ENCODE measurements at places on chromosomes 12 and 14.

DNA sequence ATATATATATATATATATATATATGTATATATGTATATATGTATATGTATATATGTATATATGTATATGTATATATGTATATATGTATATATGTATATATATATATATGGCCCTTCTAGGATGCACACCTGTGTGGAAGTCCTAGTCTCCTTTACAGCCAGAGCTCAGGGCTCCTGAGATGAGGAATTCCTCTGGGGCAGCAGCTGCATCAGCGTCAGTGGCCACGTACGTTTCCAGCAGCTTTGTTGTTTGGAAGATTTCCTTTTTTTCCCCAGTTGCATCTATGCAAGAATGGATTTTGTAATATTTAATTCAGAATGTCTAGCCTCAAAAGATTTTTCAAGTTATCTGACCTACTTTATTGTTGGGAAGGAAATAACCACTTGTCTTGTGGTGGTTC, 68.6 kb downstream of the TNFAIP2 start:
- no peak overlapping the region for H3K27ac ChIP-seq
- peaks cover 7% of the 10 kb centered on the region for H3K27me3 ChIP-seq
- H3K36me3 ChIP-seq, result no peaks in the 10 kb centered on the region
- H3K4me3 ChIP-seq, result no peak overlapping the region
- H3K4me1 ChIP-seq, result no peaks in the 10 kb centered on the region
- no peak for DNase-seq

DNA sequence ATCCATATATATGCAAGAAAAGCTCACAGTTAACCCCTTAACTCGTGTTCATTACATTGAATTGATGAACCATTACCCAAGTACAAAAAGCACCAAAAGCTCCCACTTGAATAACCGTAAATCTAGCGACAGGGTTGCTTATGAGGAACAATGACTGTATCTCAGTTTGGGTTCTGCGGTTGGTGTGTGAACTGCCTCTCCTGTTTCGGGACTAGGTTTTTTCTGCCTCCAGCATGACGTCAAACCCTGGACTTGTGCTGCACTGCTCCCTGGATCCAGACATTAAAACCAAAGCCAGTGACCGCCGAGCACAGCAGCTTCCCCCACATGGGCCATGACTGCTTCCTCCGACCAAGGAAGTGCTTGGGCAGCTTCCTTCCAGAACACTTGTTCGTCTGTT, 77.7 kb downstream of the SETD3 start:
- no peaks in the 10 kb centered on the region for H3K4me1 ChIP-seq
- no peaks in the 10 kb centered on the region for H3K27me3 ChIP-seq
- no peak overlapping the region for H3K27ac ChIP-seq
- H3K36me3 ChIP-seq, result peaks cover 63% of the 10 kb centered on the region

GRCh38 chr12:1885082-1885596, 33.3 kb downstream of the CACNA2D4 start:
- no peaks in the 10 kb centered on the region for H3K36me3 ChIP-seq
- DNase-seq, result peak; percentile 26
- H3K4me3 ChIP-seq, result no peak overlapping the region
- no peaks in the 10 kb centered on the region for H3K4me1 ChIP-seq
- H3K27ac ChIP-seq, result no peak overlapping the region

DNA sequence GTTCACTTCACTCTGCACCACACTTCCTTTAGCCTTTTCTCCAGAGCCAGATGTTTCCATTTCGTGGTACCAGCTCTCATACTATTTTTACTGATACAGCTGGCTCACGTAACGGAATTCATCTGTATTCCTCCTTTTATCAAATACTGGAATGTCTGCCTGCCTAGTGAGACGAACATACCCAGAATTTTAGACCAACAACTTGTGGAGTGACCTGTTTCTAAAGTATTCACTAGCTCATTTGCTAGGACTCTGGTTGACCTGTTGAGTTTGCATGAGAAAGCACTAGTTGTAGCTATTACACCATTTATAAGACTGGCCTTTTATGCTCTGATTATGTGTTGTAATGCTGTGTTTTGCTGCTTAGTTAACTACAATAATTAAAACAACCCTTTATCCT, 22.6 kb downstream of the KCNA5 start:
- no peak overlapping the region for H3K27ac ChIP-seq
- no peaks in the 10 kb centered on the region for H3K36me3 ChIP-seq
- H3K4me3 ChIP-seq, result no peak overlapping the region

- no peak overlapping the region for H3K4me3 ChIP-seq
- DNase-seq, result no peak
- H3K27me3 ChIP-seq, result no peaks in the 10 kb centered on the region
- H3K27ac ChIP-seq, result no peak overlapping the region
- no peaks in the 10 kb centered on the region for H3K4me1 ChIP-seq
Observed at GRCh38 chr12:63787306-63787705, 7.6 kb downstream of the RXYLT1 start.

- H3K27me3 ChIP-seq, result no peaks in the 10 kb centered on the region
- DNase-seq, result no peak
- H3K36me3 ChIP-seq, result peaks cover 5% of the 10 kb centered on the region
- H3K4me3 ChIP-seq, result no peak overlapping the region
- H3K27ac ChIP-seq, result no peak overlapping the region
- H3K4me1 ChIP-seq, result peaks cover 93% of the 10 kb centered on the region
Observed at GRCh38 chr14:68964300-68965093, 14.6 kb downstream of the ACTN1 start.

DNA sequence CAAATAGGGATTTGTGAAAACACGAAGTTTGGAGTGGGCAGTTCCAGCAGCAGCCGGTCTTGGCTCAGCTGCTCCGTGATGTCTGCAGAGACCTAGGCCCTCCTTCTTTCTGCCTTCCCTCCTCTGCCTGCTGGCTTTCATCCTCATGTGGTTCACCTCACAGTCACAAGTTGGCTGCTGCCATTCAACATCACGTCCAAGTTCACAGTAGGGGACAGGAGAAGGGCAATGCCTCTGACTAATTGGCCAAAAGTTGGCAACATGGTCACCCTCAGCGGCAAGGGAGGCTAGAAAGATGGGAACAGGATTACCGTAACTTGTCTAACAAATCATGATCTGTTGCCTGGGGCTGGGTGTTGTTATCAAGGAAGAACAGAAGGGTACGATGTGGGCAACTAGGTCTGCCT, 7.8 kb upstream of the CACNA2D4 start:
- no peak overlapping the region for H3K27ac ChIP-seq
- DNase-seq, result peak; percentile 50
- H3K4me1 ChIP-seq, result no peaks in the 10 kb centered on the region

DNA sequence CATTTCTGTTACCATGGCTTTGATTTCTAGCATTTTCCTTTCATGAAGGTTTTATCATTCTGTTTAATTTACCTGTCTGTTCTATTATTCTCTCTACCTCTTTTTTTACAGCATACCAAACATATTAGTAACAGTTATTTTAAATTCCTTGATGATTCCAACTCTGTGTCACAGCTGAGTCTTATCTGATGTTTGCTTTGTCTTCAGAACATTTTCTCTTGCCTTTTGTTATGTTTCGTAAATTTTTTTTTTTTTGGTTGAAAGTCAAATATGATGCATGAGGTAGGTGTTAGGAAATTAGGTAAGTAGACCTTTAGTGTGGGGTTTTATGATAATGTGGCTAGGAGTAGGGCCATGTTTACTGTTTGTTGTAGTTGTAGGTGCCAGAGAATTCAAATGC, 496.4 kb downstream of the FOXG1 start:
- no peak for DNase-seq
- H3K4me1 ChIP-seq, result no peaks in the 10 kb centered on the region
- H3K27ac ChIP-seq, result no peak overlapping the region
- no peaks in the 10 kb centered on the region for H3K27me3 ChIP-seq
- no peaks in the 10 kb centered on the region for H3K36me3 ChIP-seq

GRCh38 chr14:54711812-54712464, 145.0 kb downstream of the SAMD4A start:
- no peaks in the 10 kb centered on the region for H3K4me1 ChIP-seq
- DNase-seq, result no peak
- H3K4me3 ChIP-seq, result no peak overlapping the region
- H3K27ac ChIP-seq, result peak overlapping the region; percentile 80
- no peaks in the 10 kb centered on the region for H3K36me3 ChIP-seq

GRCh38 chr12:57063991-57064685, 14.2 kb upstream of the MYO1A start:
- no peaks in the 10 kb centered on the region for H3K27me3 ChIP-seq
- H3K27ac ChIP-seq, result no peak overlapping the region
- no peaks in the 10 kb centered on the region for H3K4me1 ChIP-seq

DNA sequence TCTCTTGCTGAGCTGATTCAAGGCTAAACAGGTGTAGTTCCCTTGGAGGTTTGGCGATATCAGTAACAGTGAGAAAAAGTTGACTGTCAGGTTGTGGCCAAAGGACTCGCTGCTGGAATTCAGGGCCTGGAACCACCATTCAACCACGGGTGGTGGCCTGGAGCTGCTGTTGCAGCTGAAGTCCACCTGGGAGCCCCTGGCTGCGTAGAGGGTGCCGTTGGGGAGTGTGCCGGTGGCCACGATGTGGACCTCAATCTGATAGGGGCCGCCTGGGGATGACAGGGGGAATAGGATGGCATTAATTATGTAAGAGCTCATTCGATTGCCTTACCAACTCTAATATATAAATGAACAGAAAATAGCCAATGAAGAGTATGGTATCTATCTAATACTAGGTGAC, 21.2 kb upstream of the WSB2 start:
- H3K4me1 ChIP-seq, result no peaks in the 10 kb centered on the region
- no peaks in the 10 kb centered on the region for H3K27me3 ChIP-seq
- H3K27ac ChIP-seq, result no peak overlapping the region

GRCh38 chr14:50027816-50028215, 88.6 kb downstream of the VCPKMT start:
- H3K4me1 ChIP-seq, result no peaks in the 10 kb centered on the region
- DNase-seq, result no peak
- H3K27ac ChIP-seq, result no peak overlapping the region
- H3K27me3 ChIP-seq, result no peaks in the 10 kb centered on the region
- H3K36me3 ChIP-seq, result no peaks in the 10 kb centered on the region

DNA sequence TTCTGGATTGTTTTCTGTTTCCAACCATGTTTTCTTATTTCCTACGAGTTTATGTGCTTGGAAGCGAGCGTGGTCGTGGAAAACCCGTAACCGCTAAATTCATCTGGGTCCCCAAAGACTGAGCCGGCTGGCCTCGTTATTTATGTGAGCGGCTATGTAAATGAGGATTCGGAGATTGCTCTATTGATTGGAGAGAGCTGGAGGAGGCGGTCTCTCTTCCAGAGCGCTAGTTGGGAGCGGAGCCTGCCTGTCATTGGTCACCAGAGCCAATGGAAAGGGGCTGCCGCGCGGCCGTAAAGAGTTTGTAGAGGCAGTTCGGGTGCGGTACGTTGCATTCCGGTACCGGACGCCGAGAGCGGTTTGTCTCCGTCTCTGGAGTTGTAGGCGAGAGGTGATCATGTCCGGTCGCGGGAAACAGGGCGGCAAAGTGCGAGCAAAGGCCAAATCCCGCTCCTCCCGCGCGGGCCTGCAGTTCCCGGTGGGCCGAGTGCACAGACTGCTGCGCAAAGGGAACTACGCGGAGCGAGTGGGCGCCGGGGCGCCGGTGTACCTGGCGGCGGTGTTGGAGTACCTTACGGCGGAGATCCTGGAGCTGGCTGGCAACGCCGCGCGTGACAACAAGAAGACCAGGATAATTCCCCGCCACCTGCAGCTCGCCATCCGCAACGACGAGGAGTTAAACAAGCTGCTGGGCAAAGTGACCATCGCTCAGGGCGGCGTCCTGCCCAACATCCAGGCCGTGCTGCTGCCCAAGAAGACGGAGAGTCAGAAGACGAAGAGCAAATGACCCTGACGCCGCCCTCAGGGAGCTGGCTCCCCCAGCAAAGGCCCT, 29.0 kb downstream of the WBP11 start:
- H3K4me3 ChIP-seq, result peak overlapping the region; percentile 70
- H3K27me3 ChIP-seq, result no peaks in the 10 kb centered on the region
- H3K4me1 ChIP-seq, result no peaks in the 10 kb centered on the region
- H3K27ac ChIP-seq, result peak overlapping the region; percentile 97
- no peaks in the 10 kb centered on the region for H3K36me3 ChIP-seq

DNA sequence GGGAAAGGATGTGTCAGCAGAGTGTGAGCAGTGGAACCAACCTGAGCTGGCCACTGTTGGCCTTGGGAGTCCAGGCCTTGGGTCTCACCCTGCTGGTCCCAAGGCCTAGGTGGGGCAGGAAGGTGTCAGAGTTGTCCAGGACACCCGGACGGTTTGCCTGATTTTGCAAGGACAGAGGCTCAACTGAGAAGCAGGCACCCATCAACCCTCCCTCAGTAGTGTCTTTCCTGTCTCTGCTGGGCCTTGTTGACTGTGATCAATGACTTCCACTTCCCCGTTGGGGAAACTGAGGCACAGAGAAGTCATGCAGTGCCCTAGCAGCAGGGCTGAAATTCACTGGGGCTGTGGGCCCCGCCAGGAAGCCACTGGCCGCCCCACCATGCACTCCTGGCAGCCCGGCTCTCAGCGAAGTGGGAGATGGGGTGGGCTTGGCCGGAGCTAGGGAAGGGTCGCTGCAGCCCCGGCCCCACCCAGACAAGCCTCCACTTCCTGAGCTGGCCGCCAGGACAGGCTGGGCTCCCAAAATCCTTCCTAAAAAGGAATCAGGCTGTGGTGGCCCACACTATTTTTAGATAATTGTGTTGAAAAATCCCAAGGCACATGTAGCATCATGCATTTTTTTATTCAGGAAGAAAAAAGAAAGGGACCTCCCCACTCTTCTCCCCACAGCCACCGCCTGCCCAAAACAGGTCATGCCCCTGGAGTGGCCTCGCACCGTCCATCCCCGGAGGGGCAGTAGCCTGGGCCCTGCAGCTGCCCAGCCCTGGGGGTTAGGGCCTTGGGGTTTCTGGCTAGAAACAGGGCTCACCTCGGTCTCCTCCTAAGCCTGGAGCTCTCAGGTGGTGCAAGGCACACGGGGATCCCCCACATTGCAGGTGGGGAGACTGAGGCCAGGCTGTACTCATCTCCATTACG, 127.4 kb downstream of the CALM1 start:
- H3K4me1 ChIP-seq, result no peaks in the 10 kb centered on the region
- H3K4me3 ChIP-seq, result no peak overlapping the region
- H3K36me3 ChIP-seq, result no peaks in the 10 kb centered on the region
- DNase-seq, result no peak
- peak overlapping the region; percentile 44 for H3K27ac ChIP-seq
- no peaks in the 10 kb centered on the region for H3K27me3 ChIP-seq

DNA sequence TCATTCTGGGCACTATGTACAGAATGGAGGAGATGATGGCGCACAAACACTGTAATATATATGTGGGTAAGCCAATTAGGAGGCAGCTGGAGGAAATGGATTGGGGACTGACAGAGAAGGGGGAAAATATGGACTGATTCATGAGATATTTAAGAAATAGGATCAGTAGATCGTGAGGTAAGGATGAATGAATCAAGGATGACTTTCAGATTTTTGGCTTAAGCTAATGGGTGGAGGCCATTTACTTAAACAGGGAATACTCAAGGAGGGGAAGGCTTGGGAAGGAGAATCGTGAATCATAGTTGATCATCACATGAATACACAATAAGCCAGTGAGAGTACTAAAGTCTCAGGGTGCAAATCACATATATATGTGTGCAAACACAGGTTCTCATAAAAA, 11.2 kb upstream of the GNPNAT1 start:
- no peak overlapping the region for H3K4me3 ChIP-seq
- H3K27ac ChIP-seq, result peak overlapping the region; percentile 55
- DNase-seq, result no peak

GRCh38 chr12:25583545-25583944, 30.5 kb upstream of the LMNTD1 start:
- no peak overlapping the region for H3K4me3 ChIP-seq
- DNase-seq, result peak; percentile 69

- no peak overlapping the region for H3K27ac ChIP-seq
- no peaks in the 10 kb centered on the region for H3K36me3 ChIP-seq
- no peak for DNase-seq
Observed at GRCh38 chr14:39603942-39604341, 171.7 kb upstream of the FBXO33 start.

- no peak for DNase-seq
- H3K4me1 ChIP-seq, result no peaks in the 10 kb centered on the region
- H3K27me3 ChIP-seq, result no peaks in the 10 kb centered on the region
- H3K27ac ChIP-seq, result no peak overlapping the region
Observed at GRCh38 chr14:83379436-83379835, 1845.8 kb upstream of the SEL1L start.

Measured in right atrium auricular region (tissue), 2 donors.